HCT116 (cell line): ENCODE measurements at places on chromosomes 2 and 18.

DNA sequence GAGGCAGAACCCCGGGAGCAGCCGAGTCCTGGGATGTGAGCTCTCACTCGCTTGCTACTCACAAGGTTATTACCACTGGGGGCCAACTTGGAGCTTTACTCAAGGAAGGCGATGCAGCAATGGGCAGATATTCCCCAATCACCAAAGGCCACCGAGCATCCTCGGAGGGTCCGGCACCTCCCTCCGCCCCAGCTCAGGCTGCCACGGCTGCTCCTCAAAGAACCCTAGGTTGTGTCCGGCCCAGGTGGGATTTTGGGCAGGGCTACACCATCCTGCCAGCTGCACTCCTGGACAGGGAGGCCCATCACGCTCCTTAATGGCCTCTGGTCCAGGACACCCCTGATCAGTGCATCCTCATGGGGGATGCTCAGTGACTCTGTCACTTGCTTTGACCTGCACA is 24.8 kb downstream of the FBLN7 start:
- DNase-seq: no peak

GRCh38 chr2:15159751-15160177 is 401.4 kb downstream of the NBAS start:
- peak; percentile 38 for DNase-seq

DNA sequence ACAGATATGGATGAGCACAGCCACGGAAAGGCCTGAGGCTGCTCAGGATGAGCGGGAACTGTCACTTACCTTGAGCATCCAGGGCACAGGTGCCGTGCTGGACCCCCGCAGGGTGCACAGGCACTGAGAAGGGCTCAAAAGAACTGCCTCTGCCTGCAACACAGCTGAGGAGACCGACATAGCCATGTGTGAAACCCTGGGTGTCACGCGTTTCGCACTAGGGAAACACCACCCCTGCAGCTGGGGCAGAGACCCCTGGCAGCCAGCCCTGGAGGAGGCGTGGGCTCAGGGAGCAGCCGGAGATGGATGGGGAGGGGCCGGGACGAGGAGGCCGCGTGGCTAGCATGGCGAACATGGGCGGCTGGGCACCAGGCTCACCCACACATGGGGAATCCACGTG is 228.9 kb downstream of the EIPR1 start:
- no peak for DNase-seq

- DNase-seq: no peak
These were observed 24.2 kb downstream of the ITGB1BP1 start for GRCh38 chr2:9398881-9399780.

DNA sequence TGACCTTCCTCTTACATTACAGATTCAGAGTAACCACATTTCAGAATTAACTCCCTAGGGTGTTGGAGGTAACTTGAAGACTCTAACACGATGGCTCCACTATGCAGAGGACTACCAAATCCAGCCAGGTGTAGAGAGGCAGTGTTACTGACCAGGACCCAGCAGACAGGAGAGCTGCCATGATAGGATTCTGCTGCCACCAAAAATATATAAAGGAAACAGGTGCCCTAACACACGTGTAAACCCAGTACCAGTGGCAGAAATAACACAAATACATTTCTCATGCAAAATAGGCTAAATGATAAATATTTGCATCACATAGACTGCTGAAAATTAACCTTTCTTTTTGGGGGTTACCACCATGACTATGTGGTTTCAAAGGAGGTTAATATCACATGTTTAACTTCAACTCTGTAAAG is 7.0 kb downstream of the ZBTB14 start:
- no peak for DNase-seq

- DNase-seq: no peak
These were observed 3.1 kb downstream of the EVA1A start for GRCh38 chr2:75557474-75558133.

DNA sequence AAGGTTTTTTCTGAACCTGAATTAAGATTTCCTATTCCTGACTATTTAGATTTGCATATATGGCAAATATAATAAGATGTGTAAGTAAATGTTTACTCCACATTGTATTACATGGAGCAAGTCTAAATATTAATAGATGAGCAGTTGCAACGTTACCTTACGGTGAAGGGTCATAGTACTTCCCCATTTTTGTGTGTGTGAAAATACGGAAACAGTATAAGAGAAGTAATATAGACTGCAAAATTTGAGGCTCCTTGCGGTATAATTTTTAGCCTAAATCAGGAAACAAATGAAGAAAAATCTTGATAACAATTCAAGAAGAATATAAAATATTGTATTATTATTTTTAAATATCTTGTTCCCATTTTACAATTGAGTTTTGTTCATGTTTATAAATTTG is 434.2 kb downstream of the GRB14 start:
- DNase-seq: no peak

- no peak for DNase-seq
These were observed 213.9 kb downstream of the FBXO15 start for GRCh38 chr18:73933685-73934084.

GRCh38 chr2:218990612-218991011 is 2.6 kb downstream of the CRYBA2 start:
- DNase-seq: no peak

DNA sequence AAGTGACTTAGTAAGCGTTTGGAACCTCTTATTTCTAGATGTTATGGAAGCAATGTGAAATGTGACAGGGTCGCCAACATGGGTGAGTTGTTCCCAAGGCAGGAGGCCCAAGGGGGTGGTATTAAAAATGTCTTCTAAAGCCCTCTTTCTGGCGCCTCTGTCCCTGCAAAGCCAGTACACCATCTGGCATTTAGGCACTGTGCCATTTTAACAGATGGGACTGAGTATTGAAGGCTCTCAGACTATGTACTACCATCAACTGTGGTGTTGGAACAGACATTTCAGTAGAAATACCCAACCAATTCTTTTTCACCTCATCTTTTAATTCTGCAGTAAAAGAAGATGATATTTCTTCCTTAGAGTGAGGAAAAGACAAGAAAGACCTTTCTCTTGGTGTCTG is 384.5 kb upstream of the MMADHC start:
- DNase-seq: no peak

DNA sequence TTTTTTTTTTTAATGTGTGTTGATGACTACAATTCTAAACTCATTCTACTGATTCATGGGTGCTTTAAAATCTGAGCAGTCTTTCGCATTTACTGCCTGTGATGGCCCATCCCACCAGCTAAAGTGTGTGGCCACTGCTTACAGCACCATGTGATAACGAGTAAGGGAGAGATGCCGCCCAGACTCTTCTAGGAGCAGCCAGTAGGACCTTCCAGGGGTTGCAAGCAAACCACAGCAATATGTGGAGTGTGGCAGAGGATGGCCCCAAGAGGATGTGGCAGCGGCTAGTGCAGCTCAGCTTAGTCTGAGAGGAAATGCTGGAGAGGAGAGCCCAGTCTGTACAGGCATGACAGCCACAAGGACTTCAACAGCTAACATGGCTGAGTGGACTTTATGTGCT is 14.9 kb downstream of the IL1B start:
- DNase-seq: no peak

DNA sequence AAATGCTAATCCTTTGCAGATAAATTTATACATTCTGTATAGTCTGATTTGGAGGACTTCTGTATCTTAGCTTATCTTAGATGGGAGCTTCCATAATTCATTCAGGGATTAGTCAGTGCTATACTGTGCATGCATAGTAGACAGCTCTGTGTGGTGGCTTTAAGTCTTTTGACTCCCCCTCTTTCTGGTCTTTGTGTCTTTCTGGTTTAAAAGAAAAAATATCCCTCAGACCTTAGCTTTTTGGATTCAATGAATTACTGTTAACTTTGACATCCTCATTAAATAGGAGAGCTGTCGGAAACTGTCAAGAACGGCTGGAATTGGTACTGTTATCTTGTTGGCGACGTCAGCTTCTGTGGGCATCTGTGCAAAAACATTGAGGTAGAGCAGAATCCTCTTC is 130.4 kb downstream of the SPTBN1 start:
- no peak for DNase-seq

DNA sequence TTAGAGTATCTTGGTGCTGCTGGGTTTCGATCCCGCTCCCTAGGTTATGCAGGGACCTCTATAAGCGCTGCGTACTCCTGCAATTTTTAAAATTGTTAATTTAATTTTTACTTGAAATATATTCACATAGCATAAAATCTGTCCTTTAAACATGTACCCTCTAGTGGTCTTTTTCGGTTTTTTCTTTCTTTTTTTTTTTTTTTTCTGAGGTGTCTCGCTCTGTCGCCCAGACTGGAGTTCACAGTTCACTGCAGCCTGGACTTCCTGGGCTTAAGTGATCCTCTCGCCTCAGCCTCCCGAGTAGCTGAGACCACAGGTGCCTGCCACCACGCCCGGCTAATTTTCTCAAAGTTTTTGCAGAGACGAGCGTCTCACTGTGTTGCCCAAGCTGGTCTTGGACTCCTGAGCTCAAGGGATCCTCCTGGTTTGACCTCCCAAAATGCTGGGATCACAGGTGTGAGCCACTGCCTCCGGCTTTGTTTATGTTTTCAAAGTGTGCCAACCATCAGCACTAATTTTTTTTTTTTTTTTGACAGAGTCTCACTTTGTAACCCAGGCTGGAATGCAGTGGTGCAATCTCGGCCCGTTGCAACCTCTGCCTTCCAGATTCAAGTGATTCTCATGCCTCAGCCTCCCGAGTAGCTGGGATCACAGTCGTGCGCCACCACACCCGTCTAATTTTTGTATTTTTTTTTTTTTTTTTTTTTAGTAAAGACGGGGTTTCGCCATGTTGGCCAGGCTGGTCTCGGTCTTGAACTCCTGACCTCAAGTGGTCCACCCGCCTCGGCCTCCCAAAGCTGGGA is 585 bp upstream of the MOB1A start:
- no peak for DNase-seq

DNA sequence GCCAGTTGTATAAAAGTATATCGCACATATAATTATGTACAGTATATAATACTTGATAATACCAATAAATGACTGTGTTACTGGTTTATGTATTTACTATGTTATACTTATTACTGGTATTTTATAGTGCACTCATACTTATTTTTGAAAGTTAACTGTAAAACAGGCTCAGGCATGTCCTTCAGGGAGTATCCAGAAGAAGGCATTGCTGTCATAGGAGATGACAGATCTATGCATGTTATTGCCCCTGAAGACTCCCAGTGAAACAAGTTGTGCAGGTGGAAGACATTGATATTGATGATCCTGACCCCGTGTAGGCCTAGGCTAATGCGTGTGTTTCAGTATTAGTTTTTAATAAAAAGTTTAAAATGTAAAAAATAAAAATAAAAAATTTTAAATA is 20.3 kb upstream of the ASXL3 start:
- DNase-seq: no peak

- no peak for DNase-seq
These were observed 127.8 kb downstream of the ARHGAP28 start for GRCh38 chr18:6857300-6857699.

GRCh38 chr2:182553483-182553882 is 126.6 kb upstream of the PDE1A start:
- DNase-seq: no peak

DNA sequence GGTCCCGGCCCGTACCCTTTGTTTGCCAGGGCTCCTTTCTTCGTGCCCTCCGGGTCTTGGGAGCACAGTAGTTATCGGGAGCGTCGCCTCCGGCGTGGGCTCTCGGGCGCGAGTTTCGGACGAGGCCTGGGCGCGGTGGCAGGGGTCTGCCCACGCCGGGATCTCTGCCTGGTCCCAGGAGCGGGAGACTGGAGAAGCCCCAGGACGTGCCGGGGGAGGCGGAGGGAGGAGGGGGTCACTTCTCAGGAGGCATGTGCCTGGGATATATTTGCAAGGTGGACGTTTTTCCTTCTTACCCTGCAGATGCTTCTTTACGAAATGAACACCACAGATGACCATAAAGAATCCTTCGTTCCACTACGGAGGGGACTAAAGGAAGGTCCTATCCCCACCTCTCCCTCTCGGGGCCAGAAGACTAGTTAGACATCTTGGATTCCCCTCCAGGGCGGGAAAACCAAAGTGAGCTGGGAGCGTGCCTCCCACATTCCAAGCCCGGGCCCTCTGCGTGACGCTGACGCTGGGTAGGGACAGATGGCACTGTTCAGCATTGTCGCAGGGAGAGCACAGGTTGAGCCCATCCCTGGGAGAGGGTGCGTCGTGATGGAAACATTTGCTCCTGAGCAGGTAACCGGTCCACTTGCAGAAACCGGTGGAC is 483 bp upstream of the FHL2 start:
- DNase-seq: no peak

DNA sequence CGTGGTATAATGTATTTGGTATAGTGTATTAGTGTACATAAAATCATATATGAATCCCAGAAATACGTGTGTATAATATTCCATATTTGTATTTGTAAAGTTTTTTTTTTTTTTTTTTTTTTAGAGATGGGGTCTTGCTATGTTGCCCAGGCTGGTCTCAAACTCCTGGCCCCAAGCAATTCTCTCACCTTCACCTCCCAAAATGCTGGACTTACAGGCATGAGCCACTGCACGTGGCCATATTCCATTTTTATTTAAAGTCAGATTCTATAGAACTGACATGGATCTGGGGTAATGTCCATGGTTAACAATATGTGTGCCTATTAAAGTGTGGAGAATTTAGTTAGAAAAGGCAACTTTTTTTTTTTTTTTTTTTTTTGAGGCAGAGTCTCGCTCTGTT is 71.5 kb downstream of the ANTXR1 start:
- no peak for DNase-seq

DNA sequence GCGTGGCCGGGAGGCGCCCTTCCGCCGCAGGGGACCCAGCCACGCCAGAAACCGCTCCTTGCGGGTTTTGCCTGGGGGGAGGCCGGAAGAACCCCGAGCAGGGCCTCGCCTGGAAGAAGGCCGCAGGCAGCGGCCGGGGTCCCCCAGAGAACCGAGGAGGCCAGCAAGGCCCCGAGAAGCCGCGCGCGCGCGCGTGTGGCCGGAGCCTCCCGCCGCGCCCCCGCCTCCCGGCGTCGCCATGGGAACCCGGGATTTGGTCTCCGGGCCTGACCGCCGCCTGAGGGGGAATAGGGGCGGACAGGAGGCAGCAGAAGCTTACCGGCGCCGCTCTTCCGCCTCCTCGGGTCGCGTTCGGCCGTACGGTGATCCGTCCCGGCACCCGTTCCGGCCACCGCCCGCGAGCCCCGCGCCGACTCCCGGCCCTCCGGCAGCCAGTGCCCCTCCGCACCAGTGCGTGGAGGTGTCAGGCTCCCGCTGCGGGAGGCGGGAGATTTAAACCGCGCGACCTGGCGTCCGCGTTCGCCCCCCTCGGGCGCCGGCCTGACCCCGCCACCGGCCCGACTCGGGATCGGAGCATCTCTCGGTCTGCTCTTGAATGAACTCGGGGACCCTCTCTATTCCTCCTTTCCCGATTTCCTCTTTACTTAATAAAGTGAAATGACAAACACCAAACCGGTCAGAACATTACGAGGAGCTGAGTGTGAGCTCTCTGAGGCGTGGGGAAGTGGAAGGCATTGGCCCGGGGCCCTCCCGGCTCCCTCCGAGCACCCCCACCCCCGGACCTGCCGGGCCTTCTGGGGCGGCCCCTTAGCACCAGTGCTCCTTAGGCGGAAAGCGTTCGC is at the start of gene ICA1L:
TSS of gene ICA1L (minus strand) at position 467 of the 842 bp plus-strand sequence. CDS start 42,757 bp downstream, outside the sequence.
- DNase-seq: no peak

DNA sequence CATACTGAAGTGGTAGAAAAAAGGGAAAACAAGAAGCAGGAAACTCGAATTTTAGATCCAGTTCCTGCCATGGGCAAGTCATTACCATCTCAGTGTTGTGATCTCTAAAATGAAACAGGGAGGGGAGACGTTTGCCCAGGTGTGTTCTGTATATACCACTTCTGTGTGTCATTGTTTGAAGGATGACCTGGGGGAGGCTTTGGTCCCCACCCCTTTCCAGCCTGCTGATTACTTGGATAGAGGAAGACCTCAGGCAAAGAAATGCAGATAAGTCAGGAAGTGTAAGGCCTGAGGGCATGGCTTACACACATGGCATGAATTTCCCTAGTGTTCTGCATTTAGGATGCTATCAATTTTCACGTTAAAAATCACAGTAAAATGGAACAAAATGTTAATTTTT is 205.2 kb upstream of the CXCR4 start:
- no peak for DNase-seq
